ENCODE measurements at places on chromosomes 13 and 19. TPM values are rescaled to one million over a fixed set of nuclear protein-coding genes. Genes with fewer than 3 reads are reported as not detected.

GRCh38 chr13:102569488-102569887, 27.3 kb upstream of the TPP2 start:
- no peak for DNase-seq

The DYRK1B gene
- 19.9 TPM for total RNA-seq

DNA sequence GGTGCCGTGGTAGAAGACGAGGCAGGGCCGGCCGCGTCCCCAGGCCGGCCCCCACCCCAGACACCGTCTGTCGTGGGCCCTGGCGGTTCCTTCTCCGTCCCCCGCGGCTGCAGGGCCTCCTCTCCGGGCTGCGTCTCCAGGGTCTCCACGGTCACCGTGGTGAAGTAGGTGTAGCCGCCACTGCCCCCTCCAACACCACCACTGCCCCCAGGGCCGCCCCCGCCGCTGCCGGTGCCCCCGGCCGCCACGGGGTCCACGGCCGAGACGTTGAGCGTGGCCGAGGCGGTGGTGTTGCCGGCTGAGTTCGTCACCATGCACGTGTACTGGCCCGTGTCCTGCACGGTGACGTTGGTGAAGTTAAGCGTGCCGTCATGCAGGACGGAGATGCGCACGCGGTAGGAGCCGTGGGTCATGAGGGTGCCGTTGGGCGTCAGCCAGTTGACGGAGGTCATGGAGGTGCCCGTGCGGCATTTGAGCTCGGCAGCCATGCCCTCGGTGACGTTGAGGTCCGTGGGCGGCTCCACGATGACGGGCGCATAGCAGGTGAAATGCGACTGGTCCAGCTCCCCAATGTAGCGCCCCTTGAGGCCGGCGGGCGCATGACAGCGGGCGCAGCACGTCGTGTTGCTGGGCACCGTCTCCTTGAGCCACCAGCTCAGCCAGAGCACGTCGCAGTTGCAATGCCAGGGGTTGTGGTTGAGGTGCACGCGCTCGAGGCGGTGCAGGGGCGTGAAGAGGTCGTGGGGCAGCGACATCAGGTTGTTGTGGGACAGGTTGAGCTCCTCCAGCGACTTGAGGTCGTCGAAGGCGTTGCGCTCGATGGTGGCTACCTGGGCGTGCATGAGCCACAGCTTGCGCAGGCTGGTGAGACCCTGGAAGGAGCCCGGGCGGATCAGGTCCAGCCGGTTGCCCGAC, 4.6 kb upstream of the ASPDH start:
- DNase-seq = no peak

The KLK1 gene
- 0.32 TPM for total RNA-seq

GRCh38 chr13:46866150-46866549, 30.7 kb downstream of the HTR2A start:
- peak; percentile 63 for DNase-seq

The ZNF345 gene
- total RNA-seq = 3.1 TPM

DNA sequence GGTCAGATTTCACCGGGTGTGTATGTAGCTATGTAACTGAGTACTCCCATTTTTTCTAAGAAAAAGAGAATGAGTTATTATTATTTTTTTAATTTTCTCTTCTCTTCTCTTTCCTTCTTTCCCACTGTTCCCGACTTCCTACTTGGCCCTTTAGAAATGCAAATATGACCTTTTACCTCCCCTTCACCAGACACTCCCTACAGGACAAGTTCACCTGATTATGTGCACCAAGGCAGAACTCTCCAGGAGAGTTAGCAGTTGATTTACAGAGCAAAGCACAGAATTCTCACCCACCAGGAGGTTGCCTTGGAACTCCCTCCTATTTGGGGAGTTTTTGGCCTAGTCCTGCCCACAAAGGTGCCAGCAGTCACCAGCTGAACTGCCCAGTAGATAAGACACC, 49.5 kb upstream of the GPR12 start:
- DNase-seq = no peak

The CD22 gene
- 0.19 TPM for total RNA-seq

The CEACAM21 gene
- 0.76 TPM for total RNA-seq

The ZNF253 gene
- total RNA-seq = 11.3 TPM

- DNase-seq = peak; percentile 66
Observed at GRCh38 chr19:4007836-4008539, 452 bp downstream of the PIAS4 start.

The APC2 gene
- total RNA-seq = 0.14 TPM
